ENCODE measurements at places on chromosomes 3 and 15.
A peak's percentile ranks its signal among the peaks of the same experiment; 100 is the strongest.

DNA sequence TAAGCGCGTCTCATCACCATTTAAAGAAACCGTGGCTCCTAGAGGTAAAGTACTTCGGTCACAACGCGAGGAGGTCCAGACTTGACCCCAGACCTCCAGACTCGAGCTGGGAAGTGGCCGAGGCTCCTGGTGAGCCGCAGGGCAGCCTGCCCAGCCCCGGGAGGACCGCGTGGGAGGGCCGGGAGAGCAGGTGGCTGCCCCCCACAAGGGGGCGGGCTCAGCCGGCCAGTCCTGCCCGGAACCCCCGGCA, at the start of gene SLC27A2:
SLC27A2 (plus strand) TSS at position 228 of the 250 bp plus-strand sequence. CDS start 232 bp downstream, outside the sequence.
- peak; percentile 19 for DNase-seq

- peak; percentile 88 for DNase-seq
Measured at GRCh38 chr3:111859061-111859973, at the start of gene PHLDB2. PHLDB2 (plus strand) TSS chr3:111859265; CDS start chr3:111884078, 24,813 bp downstream.

DNA sequence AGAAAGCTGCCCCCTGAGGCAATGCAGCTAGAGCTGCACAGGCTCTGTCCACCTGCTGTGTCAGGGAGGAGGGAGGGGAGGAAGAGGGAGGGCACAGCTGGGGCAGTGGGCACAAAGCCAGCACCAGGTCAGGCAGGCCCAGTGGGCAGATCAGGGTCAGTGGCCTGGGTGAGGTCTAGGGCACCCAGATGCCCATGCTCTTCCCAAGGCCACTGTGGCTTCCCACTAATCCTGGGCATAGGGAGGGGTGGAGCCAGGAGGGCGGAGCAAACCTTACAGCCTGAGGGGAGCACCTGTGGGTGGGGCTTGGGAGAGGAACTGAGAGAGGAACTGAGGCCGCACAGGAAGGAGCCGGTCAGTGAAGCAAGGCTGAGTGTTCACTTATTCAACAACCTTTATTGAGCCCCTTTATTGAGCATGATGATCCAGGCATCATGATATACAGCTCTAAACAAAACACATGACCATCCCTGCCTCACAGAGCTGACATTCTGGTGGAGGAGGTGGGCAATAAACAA, 55.0 kb downstream of the RHCG start:
- no peak for DNase-seq

GRCh38 chr3:43699864-43700263, 9.1 kb downstream of the ABHD5 start:
- no peak for DNase-seq

DNA sequence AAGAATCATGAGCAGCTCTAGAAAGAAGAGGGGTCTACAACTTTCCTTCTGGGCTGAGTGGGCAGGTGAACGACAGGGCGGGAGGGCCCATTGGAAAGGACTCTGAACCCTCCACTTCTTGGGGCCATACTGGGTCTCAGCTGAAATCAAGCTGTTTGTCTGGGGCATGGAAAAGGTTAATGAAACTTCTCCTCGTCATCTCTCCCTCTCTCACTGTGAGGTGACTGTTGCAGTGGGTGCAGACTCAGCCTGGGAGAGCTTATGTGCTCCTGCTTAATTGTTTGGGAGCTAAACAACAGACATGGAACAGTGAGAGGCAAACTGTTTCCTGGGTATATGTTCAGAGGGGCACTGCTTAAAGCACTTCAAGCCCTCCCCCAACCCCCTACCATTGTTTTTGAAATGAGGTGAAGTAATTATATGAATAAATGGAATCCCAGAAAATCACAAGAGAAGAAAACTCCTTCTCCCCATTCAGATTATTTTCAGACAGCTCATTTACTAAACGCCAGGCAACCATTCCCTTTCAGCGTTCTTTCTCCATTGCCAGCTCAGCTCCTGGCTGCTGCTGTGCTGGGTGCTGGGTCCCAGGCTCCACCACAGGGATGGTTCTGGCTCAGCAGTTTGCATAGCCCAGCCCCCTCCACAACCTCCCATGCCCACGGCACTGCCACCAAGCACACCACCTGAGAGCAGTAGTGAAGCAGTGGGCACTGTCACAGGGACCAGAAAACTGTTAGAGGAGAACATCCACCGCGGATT, 444.9 kb upstream of the TBL1XR1 start:
- no peak for DNase-seq

DNA sequence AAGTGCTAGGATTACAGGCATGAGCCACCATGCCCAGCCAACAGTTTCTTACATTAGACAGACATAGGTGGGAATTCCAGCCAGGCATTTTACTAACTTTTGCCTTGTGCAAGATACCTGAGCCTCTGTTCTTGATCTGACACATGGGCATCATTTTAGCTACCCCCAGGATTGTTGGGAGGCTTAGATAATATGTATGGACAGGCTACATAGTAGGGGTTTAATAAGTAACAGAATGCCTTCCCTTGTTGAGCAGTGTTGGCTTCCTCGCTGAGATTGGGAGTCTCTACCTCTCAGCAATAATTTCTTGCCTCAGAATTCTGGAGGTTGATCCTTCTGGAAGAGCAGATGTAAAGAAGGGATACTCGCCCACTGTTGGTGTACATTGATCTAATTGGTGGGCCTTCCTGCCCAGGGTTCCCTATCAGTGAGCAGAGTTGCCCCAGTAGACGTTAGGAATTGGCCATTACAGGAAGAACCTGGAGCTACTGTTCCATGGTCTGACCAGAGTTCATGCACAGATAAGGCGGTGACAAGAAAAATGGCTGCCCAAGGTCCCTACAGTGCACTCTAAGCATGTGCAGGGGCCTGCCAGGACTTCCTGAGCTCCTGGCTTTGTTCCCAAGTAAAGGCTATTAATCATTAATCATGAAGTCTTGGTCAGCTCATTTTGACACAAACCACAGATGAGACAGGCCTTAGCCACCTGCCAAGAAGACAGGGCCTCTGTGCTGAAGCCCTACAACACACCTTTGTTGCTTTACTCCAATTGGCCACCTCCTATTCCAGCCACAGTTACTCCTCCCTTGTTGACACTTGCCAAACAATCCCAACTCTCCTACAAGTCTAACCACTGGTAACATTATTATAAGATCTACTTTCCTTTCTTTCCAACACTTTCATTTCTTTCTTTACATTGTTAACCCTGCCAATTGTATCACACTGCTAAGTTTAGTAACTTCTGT, 5.0 kb upstream of the IL17RE start:
- no peak for DNase-seq

DNA sequence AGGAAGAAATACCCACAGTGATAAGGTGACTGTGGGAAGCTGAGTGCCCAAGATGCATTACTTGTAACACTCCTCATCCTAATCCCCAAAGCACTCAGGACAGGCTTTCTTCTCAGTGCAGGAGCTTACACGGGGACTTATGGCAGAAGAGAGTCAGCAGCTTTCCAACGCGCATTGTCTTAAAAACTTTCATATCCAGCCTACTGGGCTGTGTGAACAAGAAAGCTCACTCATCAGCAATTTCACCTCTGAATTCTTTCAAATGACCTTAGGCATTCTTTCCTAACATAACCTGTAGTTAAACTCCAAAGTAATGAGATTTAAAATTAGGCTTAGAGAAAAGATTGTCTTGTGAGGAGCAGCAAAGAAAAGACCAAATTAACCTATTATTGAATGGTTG, 132.3 kb downstream of the KCNAB1 start:
- DNase-seq = peak; percentile 12

DNA sequence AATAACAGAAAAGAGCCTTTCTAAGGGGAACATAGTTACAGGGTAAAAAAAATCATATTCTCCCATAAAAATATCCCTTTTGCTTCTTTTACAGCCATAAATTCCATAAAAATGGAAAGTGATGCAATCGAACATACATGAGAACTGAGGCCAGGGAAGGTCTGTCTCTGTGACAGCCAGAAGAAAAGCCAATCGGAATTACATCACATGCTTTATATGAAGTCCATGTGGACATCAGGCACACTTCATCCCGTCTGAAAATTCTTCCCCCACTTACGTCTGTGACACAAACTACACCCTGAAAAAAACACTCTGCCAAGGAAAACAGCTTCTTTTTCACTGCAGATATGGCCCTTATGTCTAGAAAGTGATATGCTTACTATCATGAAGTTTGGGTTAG, 323.5 kb downstream of the ERC2 start:
- no peak for DNase-seq

DNA sequence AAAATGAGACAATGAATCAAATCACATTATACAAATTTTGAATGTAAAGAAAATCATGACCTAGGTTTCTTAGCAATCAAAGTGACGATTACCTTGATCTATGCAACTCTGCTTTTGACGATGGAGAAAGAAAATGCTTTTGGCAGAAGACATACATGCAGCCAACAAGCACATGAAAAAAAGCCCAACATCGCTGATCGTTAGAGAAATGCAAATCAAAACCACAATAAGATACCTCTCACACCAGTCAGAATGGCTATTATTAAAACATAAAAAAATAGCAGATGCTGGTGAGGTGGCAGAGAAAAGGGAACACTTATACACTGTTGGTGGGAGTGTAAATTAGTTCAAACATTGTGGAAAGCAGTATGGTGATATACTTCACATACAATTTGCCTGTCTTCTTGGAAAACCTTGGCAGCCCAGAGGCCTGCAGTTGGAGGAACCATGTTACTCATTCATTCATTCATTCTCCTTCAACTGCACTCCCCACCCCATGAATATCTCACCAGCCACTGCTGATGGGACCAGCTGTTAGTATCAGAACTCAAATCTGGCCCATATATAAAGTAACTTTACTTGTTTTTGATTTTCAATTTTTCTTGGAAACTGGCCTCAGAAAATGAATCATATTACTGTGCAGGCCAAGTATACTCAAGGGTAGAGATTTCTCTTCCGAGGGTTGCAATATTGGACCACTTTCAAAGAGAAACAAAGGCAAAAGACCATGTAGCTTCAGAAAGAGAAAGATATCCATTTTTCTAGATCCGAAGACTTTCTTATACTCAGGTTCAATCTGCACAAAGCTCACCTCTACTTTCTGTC, 358.6 kb upstream of the ARHGEF26 start:
- DNase-seq = no peak

GRCh38 chr3:110708156-110708555, 363.5 kb upstream of the NECTIN3 start:
- no peak for DNase-seq

GRCh38 chr15:28094732-28095521, 4.2 kb downstream of the OCA2 start:
- DNase-seq = no peak

- DNase-seq = no peak
Measured at GRCh38 chr3:96986241-96986640, 171.8 kb downstream of the EPHA6 start.

GRCh38 chr3:89467898-89468363, 360.5 kb downstream of the EPHA3 start:
- DNase-seq = no peak

- DNase-seq = peak; percentile 21
Measured at GRCh38 chr3:14680716-14681115, 5.8 kb downstream of the C3orf20 start.

DNA sequence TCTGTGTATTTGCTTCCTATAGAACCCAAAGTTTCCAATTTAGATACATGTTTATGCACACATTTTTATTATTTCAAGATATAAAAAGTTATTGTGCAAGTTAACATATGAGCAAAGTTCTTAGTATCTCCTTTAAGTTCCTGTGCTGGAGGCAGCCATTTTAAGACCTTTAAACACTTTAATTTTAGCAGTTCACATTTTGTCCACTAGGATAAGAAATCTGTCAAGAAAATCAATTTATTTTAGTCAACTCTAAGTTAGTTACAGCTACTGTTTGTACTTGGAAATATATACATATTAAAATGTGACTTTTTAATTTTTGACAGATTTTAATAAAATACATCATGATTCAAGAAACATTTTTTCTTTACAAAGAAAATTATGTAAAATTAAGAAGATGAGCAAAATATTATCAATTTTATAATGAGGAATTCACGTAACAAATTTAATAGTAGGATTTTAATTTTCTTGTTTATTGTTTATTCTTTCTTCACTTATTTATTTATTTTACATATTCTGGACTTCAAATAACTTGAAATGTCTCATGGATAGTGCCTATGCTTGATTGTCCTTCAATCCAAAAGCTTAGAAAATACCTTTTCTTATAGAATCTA, 402.6 kb upstream of the GBE1 start:
- DNase-seq = no peak

DNA sequence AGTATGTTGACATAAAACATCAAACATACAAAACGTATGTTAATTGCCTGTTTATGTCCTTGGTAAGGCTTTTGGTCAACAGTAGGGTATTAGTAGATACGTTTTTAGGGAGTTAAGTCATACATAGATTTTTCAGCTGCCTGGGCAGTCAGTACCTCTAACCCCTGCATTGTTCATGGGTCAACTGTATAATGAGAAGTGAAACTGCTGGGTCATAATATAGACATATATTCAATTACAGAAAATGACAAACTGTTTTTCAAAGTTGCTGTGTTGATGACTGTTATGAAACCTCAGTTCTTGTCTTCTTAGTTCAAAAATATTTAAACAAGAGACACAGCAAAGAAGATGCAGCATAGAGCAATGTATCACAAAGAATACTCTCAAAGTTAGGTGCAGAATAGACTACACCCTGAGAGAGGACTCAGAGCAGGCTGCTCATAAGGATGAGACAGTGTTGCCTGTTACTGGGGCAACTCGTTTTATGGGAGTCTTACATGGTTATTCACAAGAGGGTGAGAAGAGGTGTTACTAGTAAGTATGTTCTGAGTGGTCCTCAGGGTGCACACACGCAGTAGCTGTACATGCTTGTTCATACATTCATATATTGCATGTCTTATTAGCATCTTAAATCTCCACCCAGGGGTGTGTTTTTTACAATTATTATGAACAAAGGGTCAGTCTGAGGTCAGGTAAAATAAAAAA, 53.1 kb upstream of the ADAMTS17 start:
- no peak for DNase-seq

DNA sequence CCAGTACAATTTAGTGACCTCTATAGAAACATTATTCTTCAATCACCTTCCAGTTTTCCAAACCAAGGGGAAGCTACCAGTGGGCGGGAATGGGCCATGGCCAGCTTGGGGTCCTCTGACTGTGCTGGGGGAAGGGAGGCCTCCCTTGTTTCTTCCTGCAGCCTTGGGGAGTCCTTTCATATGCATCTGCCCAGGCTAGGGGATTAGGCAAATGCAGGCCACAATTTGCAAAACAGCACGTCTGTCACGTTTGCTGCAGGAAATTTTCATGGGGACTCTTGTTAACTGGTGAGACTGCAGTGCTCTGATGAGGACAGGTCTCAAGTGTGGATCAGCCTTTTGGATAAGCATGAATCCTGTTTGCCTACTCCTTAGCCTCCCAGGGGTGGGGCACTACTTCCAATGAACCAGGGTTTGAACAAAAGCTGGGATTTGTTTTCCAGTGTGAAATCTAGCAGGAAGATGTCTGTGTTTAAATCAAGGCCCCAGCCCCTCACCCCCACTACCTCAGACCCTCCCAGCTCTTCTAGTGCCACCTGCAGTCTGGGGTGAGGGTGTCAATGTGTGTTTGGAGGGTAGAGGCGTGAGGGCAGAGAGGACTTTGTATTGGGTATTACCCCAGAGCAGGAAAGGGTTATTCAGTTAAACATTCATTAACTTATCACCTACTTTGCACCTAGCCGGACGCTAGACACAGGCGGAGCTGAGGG, 219.9 kb downstream of the OPA1 start:
- peak; percentile 87 for DNase-seq

DNA sequence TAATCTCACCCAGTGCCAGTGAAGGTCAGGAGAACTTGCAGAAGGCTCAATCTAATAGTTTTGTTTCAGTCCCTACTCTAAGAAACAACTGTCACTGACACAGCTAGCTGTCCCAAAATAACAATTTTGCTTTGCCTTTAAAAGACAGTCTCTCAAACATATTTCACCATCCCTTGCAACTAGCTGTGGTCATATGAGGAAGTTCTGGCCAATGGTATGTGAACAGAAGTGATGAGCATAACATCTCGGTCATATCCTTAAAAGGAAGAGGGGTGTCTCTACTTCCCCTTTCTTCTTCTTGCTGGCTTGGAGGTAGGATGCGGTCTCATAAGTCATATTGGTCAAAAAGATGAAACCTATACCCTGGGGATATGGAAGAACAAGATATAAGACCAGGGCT, 198.1 kb downstream of the NEK10 start:
- DNase-seq = no peak

Data from HAP-1 (cell line).